Fibroblast of the aortic adventitia (primary cell): ENCODE measurements at places on chromosomes 5 and 9.
A peak's percentile ranks its signal among the peaks of the same experiment; 100 is the strongest.

GRCh38 chr5:80411589-80412219 lies 3.8 kb downstream of the ZFYVE16 start:
- peak; percentile 16 for DNase-seq

DNA sequence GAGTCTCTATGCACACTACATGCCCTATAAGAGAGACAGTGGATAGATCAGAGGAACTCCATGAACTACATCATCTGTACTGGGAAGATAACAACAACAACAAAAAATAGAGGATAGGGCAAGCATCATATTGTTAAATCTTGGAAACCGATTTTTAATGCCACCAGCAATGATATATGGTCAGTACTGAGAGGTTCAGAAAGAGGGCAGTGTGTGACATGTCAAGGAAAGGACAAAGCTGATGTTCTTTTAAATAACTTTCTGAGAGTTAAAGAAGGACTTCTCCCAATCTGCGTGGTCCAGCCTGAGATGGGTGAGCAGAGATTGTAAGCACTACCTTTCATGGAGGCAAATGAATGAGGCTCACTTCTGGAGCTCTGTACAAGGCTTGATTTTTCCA lies 62.0 kb upstream of the PHF24 start:
- DNase-seq = no peak

DNA sequence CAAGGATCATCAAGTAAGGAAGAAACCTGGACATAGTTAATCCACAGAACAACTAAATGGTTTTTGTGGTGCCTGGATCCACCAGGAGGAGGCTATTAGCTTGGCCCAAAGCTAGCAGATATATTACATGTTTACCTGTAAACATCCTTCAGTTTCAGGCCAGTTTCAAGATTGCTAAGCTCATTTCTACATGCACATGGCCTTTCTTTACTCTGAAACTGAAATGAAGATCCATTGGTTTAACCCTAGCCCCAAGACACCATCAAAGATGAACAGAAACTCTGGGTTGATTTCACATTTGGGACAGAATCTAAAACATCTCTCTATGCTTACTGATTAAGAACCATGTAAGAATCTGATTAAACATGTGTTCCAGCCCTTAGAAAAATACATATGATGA lies 611.8 kb downstream of the TLE1 start:
- no peak for DNase-seq

DNA sequence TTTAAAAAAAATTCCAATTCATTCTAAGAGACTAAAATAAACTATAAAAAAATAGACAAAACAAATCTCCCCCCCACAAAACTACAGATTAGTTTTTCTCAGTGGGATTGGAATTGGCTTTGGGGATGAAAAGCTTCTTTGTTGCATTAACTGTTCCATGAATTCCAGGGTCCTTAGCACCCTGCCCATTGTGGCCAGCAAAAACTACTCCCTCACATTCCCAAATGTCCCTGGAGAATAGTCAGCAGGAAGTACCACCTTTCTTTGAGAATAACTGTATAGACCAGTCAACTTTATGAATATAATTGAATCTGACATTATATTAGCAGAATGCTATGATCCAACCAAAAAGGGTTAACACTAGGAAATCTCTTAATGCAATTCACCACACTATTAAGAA lies 147.9 kb downstream of the LPAR1 start:
- DNase-seq = peak; percentile 22

DNA sequence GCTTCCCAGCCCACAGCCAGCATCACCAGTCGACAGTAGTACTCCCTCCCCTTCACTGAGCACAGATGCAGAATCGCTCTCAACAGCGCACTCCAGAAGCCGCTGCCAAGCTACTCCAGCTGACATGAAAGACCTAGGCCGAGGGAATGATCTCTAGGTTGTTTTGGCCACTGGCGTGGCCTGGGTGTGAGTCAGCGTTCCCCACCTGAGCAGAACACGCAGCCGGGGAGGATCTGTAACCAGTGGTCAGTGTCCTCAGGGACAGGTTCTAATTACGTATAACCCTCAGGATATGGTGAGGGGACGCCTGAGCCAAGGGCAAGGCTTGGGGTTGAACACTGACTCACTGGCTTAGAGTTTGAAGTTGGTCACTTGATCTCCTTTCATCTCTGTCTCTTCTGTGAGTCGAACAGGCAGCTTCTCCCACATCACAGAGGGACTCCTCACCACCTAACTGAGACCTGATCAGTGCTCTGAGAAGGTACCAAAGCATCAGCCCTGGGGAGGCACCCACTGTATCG lies 76.9 kb upstream of the IL17B start:
- peak; percentile 87 for DNase-seq

DNA sequence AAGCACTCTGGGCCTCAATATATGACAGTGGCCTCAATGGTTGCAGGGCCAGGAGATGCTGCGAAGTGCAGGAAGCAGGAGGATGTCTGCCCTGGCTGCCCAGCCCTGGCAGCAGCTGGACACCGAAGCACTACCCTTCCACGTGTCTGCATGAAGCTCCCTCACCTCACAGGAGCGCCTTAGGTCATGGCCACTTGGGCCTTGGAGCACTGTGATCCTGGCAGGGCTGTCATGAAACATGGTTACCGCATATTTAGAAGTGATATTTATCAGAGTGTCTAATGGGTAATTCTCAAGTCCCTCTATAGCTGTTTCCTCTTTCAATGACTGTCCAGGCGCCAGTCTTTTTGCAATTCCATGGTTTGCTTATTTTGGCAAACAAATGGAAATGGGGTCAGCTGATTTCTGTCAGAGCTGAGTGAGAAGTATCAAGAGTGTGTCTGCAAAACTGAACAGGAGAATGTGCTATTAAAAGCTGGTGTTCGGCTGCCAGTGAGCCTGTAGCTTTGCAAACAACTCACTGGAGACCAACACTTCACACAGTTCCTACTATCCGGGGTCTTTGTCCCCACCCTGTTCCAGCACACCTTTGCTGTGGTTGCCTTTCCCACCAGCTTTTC lies 285.9 kb downstream of the KIF4B start:
- no peak for DNase-seq

DNA sequence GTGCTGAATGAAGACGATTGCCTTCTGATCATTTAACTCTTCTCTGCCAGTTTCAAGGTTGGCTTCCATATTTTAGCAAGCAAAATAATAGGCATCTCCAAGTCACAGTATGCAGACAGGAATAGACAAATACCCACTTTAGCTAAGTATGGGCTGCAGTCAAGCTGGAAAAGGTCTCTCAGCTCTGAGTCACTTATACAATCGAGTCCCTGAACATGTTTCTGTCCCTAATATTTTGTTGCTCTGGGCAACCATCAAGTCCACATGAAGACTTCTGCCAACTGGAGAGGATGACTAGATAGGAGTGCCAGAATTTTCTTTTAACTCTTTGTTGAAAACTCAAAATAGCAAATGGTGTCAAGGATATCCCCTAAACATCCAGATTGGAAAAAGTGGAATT lies 575.3 kb downstream of the RAB3C start:
- DNase-seq = no peak

GRCh38 chr5:31867219-31867618 lies 228.3 kb downstream of the PDZD2 start:
- DNase-seq = no peak

- DNase-seq = no peak
Measured at GRCh38 chr5:673831-674629, 19.1 kb downstream of the TPPP start.

- DNase-seq = peak; percentile 38
Measured at GRCh38 chr9:93127395-93127911, 6.6 kb downstream of the NINJ1 start.

- DNase-seq = no peak
Measured at GRCh38 chr9:79573412-79573923, 1.7 kb downstream of the TLE4 start.

DNA sequence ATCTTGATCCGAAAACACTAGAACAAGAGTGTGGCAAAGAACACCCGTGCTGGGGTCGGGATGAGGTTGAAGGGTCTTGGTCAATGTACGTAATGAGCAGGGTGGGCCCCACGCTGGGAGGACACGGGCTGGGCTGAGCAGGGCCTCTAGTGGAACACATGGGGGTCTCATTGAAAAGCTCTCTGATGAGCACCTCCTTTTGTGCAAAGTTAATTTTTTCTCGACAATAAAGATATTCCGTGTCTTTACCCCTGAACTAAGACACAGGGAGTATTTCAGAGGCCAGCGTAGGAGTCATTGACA lies 8.0 kb downstream of the UCK1 start:
- no peak for DNase-seq

DNA sequence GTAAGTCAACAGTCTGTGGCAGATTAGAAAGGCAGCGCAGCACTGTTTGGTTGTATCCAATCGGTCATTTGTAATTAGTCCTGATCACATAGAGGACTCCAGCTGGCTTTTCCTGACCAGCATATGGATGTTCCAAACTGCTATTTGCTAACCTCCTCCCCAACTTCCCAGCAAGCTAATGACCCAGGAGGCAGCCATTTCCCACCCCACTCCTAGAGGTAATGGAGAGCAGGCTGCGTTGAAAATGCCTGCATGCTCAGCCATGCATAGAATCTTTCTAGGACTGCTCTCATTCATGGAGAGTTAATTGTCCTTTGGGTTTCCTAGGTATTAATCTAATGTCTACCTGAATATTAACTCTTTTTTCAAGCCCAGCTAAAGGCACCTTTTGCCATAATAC lies 850.6 kb upstream of the WWC1 start:
- DNase-seq = no peak

- no peak for DNase-seq
Measured at GRCh38 chr9:130781569-130781968, 53.5 kb upstream of the ABL1 start.

GRCh38 chr5:112264666-112265065 lies 154.4 kb downstream of the EPB41L4A start:
- no peak for DNase-seq

DNA sequence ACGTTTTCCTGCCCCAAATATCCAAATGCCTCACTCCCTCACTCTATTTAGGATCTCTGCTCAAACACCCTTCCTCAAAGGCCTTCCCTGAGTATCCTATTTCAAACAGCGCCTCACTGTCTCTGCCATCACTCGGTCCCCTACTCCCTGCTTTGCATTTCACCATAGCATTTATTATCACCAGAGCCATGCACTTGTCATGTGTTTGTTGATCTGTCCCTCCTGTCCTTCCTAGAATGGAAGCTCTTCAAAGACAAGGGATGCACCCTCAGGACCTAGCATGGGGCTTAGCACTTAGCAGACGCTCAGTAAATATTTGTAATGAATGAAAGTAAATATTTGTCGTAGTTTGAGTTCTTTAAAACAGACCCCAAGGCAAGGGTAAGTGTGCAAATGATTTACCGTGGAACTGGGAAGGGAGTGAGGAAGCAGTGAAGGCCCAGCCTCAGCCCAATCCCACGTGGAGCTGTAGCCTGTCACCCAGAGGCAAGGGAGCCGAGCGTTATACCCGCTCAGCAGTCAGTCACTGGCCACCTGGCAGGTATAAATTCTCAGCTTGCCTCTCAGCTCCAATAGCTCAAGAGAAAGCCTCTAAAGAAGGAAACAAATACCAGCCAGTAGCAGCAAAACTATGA lies 97.7 kb upstream of the KIF2A start:
- DNase-seq = no peak

DNA sequence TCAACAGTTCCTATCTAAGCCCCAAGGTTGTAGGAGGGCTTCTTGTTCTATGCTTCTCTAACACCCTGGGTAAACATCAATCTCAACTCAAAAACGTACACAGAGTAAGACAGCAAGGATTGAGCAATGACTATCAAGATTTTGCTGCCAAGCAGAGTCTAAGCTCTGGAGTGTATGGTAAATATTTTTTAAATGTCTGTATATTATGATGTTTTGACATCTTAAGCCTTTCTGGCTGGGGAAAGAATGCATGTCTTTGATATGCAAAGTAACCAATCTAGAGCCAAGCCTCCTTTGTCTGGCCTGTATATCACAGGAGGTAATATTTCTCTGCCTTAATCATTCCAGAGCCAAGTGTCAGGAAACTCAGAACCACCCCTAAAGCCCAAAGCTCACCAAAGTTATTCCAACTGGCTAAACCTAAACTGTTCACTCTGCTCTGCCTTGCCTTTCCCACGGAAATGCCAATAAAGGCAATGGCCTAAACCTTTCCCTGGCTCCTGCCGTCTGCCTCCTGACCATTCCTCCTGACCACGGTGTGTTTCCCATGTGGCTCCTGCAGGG lies 45.2 kb downstream of the YIPF5 start:
- peak; percentile 41 for DNase-seq

- no peak for DNase-seq
Measured at GRCh38 chr9:90830051-90830450, 28.4 kb downstream of the SYK start.

DNA sequence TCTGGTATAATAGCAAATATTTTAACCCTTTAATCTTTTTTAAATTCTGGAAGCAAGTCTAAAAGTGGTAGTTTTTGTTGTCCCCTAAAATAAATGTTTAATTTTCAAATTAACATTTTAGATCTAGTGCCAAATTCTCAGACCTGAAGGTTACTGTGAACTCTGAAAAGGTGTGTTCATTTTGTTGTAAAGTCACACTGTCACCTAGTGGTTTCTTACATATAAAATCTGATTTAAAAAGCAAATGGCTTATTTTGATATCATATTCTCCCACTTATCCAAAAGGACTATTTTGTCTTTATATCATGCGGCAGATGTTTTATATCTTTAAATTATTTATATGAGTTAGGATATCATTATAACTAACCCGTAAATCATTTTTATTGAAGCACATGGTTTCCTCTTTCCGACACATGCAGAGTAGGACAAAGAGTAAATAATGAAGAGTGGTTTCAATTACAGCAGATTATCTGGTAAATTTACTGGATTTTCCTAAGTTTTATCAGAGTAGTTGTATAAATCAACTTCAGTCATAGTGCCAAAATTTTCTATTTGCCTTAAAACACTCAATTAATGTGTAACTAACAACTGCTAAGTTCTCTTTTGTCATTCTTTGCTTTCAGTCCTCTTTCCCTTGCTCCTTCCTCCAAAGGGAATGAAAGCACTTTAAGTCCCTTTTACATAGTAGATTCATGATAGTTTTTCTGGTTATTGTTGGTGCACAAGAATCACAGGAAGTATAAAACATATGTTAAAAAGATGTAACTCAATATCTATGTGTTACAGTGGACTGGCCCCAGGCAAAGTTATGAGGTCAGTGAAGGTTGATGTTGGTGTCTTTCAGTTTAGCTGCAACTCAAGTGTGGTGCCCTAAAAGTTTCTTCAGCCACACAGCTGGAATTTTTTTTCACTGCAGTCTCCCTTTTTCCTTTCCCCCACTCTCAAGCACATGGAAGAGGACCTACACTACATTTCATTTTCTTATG lies 189.6 kb downstream of the COX7C start:
- DNase-seq = no peak

- DNase-seq = peak; percentile 85
Measured at GRCh38 chr9:37582548-37583157, 6.5 kb upstream of the FBXO10 start.

GRCh38 chr9:111955048-111955447 lies 58.4 kb downstream of the UGCG start:
- DNase-seq = no peak

GRCh38 chr9:95505717-95506427 lies 10.9 kb downstream of the PTCH1 start:
- DNase-seq = peak; percentile 65

DNA sequence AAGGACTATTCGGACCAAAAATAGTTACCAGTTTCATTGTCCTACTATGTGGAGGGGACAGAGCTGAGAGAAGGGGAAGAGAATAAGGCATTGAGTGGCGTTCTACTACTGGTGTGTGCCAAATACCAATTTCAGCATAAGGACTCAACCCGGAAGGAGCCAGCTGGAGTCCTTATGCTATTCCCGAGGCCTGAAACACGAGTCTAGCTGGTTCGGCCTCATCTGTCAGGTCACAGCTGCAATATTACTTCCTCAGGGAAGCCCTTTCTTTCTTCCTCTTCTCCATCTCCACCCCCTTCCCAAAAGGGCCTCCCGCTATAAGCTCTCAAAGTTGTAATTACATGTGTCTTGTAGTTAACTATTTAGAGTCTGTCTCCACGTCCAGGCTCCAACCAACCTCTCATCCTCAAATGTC lies 20.5 kb upstream of the FER start:
- peak; percentile 39 for DNase-seq
